ENCODE measurements at places on chromosomes 5 and 9.

- no peak for DNase-seq
Observed at GRCh38 chr5:125912028-125912427, 511.2 kb upstream of the GRAMD2B start.

DNA sequence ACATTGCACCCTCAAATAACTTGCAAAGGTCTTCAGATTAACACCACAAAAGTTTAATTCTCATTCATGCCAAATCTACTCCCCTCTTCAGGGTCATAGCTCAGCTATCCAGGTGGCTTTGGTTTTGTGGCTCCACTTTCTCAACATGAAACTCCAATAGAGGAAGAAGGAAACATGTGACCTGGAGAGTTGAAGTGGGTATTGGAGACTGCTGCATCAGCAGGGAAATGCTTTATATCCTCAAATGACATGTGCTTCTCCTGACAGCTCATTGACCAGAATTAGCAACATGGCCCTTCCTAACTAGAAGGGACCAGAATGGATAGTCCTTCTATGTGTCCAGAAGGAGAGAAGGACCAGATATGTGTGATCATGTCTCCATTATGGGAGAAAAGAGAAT, 73.6 kb downstream of the TLR4 start:
- DNase-seq: no peak

DNA sequence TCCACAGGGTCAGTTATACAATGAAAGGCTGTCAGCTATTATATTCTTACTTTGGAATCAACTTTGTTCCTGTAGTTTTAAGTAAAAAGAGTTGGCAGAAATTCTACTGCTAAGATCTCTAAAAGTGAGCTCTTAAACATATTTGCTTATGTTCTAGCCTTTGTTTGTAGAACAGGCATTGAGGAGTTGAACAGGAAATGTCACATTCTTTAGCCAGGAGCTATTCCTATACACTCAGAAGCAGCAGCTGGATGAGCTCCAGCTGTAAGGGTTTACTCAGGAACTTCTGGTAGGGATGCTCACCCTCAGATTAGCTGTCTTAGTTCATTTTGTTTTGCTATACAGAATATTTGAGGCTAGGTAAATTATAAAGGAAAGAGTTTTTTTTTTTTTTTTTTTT, 22.4 kb upstream of the SPINK14 start:
- no peak for DNase-seq

DNA sequence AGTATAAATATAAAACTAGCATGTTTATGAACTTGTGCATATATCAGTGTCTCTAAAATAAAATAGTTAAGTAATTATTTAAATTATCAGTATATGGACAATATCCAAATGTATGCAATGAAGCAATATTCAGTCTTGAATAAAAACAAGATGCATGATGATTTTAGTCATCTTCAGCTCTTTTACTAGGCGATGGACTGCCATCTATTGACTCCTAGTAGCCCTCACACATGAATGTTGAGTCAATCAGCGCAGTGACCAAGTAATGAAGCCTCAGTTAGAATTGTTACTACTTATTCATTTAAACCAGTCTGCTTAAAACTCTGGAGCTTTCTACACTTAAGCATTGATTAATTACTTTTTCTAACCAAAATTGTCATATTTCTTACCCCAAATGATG, 92.9 kb upstream of the GRHPR start:
- DNase-seq: no peak

DNA sequence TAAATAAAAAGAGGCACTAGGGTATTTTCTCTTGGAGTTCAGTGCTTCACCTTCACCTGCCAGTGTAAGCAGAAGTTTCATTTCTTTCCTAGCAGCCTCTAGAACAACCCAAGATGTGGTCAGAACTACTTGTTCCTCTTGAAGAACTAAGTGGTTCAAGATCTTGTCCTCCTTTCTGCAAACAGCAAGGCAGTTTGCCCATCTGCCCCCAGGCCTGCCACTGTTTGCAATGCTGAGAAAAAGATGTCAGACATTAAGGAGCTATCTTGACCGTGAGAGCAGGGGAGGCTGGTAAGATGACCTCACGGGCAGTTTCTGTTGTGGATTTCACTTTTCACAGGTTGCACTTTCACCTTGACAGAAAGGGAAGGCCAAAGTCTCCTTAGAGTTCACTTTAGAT, 52.0 kb upstream of the KLF4 start:
- no peak for DNase-seq

DNA sequence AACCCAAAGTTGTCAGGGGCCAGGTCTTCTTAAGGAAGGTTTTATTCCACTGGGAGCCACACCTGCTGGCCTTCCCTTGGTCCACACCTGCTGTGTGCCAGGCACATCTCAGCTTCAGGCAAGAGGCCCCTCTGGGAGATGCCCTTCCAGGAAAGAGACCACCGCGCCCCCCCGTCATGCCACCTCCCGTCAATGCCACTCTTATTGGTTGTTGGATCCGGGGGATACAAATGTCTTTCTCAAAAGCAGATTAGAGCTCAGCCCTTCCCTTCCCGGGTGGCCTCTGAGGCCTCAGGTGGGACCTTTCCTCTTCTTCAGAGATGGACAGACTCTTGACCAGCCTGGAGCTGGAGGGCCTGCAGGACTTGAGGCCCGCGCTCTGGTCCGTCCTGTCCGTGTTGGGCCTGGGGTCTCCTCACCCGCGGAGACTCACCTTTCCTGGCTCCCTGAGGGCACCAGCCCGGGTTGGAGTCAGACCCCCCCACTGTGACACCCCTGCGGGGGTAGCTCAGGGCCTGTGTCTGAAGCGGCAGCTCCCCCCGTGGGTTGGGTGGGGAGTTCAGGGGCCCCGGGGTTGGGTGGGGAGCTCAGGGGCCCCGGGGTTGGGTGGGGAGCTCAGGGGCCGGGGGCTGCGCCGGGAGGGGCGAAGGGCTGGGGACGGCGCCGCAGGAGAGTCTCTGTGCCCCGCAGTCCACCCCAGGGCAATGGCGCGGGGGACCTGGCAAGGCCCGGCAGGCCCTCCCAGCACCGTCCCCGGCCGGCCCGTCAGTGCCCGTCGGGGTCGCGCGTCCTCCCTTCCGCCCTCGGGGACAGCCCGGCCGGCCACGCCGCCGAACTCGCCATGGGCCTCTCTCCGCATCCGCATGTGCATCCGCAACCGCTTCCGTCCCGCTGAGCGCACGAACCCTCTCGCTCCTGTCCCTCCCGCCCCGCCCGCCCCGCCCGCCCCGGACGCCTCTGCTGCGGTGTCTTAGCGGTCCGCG, 3.7 kb upstream of the SLC9A3 start:
- no peak for DNase-seq

GRCh38 chr5:23014825-23015224, 161.7 kb upstream of the CDH12 start:
- no peak for DNase-seq

GRCh38 chr5:177116631-177117373, 16.8 kb upstream of the NSD1 start:
- DNase-seq: peak; percentile 83

- DNase-seq: no peak
Observed at GRCh38 chr5:105032917-105033316, 1470.3 kb upstream of the NUDT12 start.

DNA sequence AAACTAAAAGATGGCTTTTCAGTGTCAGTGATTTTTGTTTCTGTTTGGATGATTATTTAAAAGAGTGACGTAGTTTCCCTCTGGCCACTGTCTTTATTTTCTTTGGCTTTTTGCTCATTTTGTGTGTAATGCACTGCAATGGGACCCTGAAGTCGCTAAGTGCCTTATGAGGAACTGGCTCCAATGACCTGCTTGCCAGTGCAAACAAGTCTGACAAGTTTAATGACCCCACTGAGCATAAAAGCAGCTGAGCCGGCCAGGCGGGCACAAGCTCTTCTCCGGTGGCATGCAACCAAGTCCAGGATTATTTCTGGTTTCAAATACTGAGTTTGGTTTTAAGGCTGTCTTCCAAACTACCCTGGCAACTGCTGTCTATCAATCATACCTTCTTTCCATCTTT, 15.6 kb upstream of the GNA14 start:
- DNase-seq: no peak

GRCh38 chr9:93686880-93687236, 110.5 kb downstream of the PHF2 start:
- no peak for DNase-seq

GRCh38 chr5:131067636-131068035, 97.4 kb downstream of the HINT1 start:
- no peak for DNase-seq

GRCh38 chr9:72589667-72590521, 68.5 kb downstream of the TMC1 start:
- DNase-seq: no peak

DNA sequence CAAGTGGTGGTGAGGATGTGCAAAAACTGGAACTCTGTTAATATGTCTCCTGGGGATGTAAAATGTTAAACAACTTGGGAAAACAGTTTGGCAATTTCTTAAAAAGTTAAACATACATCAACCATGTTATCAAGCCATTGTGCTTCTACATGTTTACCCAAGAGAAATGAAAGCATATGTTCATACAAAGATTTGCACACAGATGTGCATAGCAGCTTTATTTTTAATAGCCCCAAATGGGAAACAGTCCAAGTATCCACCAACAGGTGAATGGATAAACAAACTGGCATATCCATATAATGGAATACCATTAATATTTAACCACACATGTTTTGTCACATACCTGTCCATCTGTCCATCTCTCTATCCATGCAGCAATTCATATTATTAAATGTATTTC, 6.2 kb downstream of the VPS13A start:
- no peak for DNase-seq
